ENCODE measurements at places on chromosomes 1 and 21. TPM values are rescaled to one million over a fixed set of nuclear protein-coding genes. Genes with fewer than 3 reads are reported as not detected.

Gene TXLNA
- total RNA-seq = 151 TPM

Gene SPOCD1
- total RNA-seq = 51.1 TPM

Gene AQP10
- not detected for total RNA-seq

Gene BACE2
- 36.3 TPM for total RNA-seq

Gene EDN2
- total RNA-seq = not detected

Gene RUNX3
- 12.3 TPM for total RNA-seq

Gene LMOD1
- 60.5 TPM for total RNA-seq

Gene SERTAD4
- total RNA-seq = 25.7 TPM

Gene CDC7
- total RNA-seq = 3.9 TPM

Measured in hair follicle dermal papilla cell (primary cell).